ENCODE measurements at places on chromosomes 11 and 22. TPM values are rescaled to one million over a fixed set of nuclear protein-coding genes. Genes with fewer than 3 reads are reported as not detected.

MAJIN gene
- total RNA-seq = not detected

MIAT gene
- total RNA-seq = 45.6 TPM

VSIG10L2 gene
- not detected for total RNA-seq

GRCh38 chr11:9142732-9143131 lies 51.3 kb upstream of the SCUBE2 start:
- H3K27ac ChIP-seq = no peak overlapping the region
- no peaks in the 10 kb centered on the region for H3K4me1 ChIP-seq
- H3K4me3 ChIP-seq = no peak overlapping the region
- H3K27me3 ChIP-seq = no peaks in the 10 kb centered on the region
- H3K36me3 ChIP-seq = peaks cover 19% of the 10 kb centered on the region

MPPED1 gene
- 1.8 TPM for total RNA-seq

GRCh38 chr11:118129471-118130172 lies 23.0 kb downstream of the SCN4B start:
- H3K4me1 ChIP-seq = no peaks in the 10 kb centered on the region
- peaks cover 4% of the 10 kb centered on the region for H3K27me3 ChIP-seq
- no peak overlapping the region for H3K27ac ChIP-seq

PDGFD gene
- total RNA-seq = 3.4 TPM

- peaks cover 26% of the 10 kb centered on the region for H3K4me1 ChIP-seq
- no peaks in the 10 kb centered on the region for H3K27me3 ChIP-seq
- no peak overlapping the region for H3K4me3 ChIP-seq
- no peak for DNase-seq
These were observed 682 bp downstream of the ATM start for GRCh38 chr11:108223348-108224149.

DNA sequence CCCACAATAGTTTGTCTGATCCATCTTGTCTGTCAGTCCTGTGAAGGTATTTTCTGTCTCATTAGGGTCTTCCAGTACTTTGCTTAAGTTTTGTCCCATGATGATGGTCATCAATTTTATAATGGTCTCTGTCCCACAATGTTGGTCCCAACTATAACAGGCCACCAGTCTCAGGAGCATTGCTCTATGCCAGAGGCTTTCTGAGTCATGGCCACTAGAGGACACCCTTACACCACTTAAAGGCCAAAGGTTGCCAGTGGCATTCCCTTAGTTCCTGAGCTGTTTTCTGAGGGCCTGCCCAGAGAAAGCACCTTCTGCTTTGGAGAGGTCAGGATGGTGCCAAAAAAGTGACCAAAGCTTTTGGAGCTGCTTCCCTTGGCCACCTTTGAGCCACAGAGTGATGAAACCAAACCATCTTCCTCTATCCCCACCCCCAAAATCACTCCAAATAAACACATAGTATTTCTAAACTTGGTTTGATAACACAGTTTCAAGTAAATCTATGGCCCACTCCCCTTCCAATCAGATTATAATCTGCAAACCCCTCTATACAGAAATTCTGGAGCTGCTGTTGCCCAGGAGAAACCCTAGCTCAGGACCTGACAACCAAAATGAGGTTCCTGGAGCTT lies 19.3 kb downstream of the EIF3F start:
- H3K4me1 ChIP-seq = no peaks in the 10 kb centered on the region
- no peak overlapping the region for H3K27ac ChIP-seq
- no peak overlapping the region for H3K4me3 ChIP-seq
- DNase-seq = peak; percentile 56
- peaks cover 13% of the 10 kb centered on the region for H3K27me3 ChIP-seq

DNA sequence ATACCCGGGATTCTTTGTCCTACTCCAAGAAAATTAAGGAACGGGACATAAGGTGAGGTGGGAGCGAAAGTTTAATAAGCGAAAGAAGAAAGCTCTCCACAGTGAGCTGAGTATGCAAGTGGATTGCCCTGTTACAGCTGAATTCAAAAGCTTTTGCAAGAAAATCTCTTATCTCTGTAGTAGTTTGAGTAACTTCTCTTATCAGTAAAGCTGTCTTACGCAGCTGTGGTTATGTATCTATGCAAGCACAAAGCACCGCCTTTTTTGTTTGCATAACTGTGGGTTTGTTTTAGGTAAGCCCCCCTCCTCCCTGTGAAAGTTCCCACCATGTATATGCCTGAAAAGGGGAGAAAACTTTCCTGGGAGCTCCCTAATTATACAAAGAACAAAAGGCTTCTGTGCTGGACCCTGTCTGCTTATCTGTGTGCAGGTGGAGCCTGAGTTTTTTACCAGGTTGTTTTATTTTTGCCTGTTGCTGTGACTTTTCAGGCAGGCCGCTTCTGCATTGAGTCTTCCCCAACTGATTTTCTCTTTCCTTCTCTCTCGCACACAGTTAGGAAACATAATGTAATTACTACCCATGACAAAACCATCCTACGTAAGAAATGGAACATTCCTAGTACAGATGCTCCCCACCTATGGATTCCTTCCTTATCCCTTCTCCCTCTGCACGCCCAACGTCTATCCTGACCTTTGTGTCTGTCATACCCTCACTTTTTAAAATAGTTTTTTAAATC lies 837 bp upstream of the PLAAT5 start:
- H3K36me3 ChIP-seq = no peaks in the 10 kb centered on the region
- DNase-seq = no peak
- peaks cover 35% of the 10 kb centered on the region for H3K4me1 ChIP-seq
- H3K4me3 ChIP-seq = peak overlapping the region; percentile 67
- peaks cover 43% of the 10 kb centered on the region for H3K27me3 ChIP-seq
- no peak overlapping the region for H3K27ac ChIP-seq

DNA sequence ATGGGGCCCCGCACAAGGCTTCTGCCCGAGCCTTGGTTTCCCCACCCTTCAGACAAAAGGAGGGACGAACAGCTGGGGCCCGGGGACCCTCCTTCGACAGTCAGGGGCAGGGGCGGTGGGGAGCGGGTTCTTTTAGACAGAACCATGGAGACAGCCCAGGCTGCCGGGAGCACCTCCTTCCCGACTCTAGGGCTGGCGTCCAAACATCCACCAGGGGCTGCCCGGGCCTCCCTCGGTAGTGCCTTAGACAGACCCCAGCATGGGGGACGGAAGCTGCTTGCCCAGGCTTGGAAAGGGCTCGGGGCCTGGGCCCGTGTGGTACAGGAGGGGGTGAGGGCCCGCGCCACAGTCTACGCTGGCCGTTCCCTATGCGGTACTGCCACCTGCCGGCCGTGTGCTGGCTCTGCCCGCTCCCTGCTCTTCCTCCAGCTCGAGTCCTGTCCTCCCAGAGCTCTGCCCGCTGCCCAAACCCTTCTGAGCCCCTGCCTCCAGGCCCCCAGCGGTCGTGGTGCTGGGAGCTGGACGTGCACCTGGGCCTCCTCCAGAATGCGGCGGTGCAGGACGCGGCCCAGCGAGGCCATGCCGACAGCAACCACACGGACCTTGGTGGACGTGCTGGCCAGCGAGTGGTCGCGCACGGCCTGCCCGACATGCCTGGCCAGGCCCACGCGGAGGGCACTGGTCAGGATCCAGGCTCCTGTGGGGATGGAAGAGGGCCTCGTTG lies 20.1 kb downstream of the TSSC4 start:
- no peaks in the 10 kb centered on the region for H3K36me3 ChIP-seq
- H3K4me3 ChIP-seq = no peak overlapping the region
- no peak overlapping the region for H3K27ac ChIP-seq
- H3K27me3 ChIP-seq = no peaks in the 10 kb centered on the region

DNA sequence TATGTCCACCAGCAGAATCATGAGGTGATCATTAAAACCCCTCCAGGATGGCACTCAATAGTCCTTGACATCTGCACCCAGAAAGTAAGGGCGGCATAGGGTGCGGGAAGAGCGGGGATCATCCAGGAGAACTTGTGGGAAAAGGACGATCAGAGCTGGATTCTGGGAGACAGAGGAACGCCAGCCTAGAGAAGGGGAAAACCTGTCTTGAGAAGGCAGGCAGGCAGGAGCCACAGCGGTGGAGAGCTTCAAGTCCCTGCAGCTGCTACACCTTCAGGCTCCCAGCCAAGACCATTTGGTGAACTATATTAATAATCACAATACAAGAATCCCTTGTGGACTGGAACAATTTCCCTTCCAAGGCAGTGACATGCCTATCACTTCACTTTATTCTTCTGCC lies 134.3 kb downstream of the BUD13 start:
- H3K27ac ChIP-seq = no peak overlapping the region
- H3K4me1 ChIP-seq = no peaks in the 10 kb centered on the region
- no peak for DNase-seq
- no peaks in the 10 kb centered on the region for H3K36me3 ChIP-seq

DNA sequence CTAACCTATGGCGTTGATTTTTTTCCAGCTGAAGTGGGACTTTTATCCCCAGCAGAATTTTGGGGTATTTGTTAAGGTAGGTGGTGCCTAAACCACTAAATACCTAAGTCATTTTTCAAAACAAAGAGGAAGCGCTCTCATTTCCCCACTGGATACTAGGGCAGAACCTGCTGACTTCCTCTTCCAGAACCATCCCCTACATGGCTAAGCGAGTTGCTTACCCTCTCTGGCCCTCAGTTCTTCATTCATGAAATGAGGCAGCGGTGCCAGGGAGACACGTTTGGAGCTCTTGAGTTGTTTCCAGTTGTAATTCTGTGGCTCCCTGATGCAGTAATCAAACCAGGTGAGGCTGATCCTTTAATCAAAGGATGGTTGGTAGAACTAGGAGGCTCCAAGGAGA lies 10.0 kb upstream of the MTMR3 start:
- H3K4me3 ChIP-seq = no peak overlapping the region
- no peak for DNase-seq
- no peaks in the 10 kb centered on the region for H3K36me3 ChIP-seq
- H3K27me3 ChIP-seq = peaks cover 18% of the 10 kb centered on the region

- peaks cover 6% of the 10 kb centered on the region for H3K4me1 ChIP-seq
- no peak overlapping the region for H3K27ac ChIP-seq
- H3K4me3 ChIP-seq = no peak overlapping the region
- H3K27me3 ChIP-seq = no peaks in the 10 kb centered on the region
These were observed 24.1 kb downstream of the PTDSS2 start for GRCh38 chr11:473962-474785.

DNA sequence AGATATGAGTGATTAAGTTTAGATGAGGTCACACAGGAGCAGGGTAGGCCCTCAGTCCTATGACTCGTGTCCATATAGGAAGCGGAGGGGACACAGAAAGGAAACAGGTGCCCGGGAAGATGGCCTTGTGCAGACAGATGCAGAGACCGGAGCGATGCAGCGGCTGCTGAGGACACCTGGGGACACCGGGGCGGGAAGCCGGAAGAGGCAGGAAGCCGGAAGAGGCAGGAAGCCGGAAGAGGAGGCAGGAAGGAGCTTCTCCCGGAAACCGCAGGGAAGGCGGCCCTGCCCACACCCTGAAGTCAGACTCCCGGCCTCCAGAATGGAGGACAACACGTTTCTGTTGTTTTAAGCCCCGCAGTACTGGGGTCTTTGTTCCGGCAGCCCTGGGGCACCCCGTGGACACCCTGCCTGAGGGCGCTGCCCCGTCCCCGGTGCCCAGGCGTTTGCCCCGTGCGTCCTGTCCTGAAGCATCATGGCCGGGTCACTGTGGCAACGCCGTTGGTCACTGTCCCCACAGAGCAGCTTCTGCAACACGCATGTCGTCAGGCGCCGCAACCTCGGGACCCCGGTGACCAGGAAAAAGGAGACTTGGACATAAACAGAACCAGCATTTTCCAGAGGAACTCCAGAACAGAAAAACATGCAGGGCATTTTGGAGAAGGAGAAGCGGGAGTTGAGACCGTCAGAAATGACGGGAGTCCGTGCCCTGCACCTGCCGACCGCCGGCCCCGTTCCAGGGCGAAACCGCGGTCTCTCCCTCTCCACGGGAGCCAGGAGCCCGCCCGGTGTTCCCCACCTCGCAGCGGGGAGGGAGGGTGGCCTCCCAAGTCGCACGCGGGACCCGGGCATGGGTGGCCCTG lies 103.4 kb downstream of the BRD1 start:
- no peak overlapping the region for H3K27ac ChIP-seq
- H3K27me3 ChIP-seq = peaks cover 83% of the 10 kb centered on the region
- no peaks in the 10 kb centered on the region for H3K36me3 ChIP-seq
- DNase-seq = no peak
- peaks cover 3% of the 10 kb centered on the region for H3K4me1 ChIP-seq

GRCh38 chr22:18028817-18029527 lies 4.6 kb upstream of the MICAL3 start:
- H3K4me3 ChIP-seq = no peak overlapping the region
- H3K4me1 ChIP-seq = peaks cover 9% of the 10 kb centered on the region
- no peak overlapping the region for H3K27ac ChIP-seq
- DNase-seq = no peak
- H3K36me3 ChIP-seq = no peaks in the 10 kb centered on the region
- H3K27me3 ChIP-seq = peaks cover 49% of the 10 kb centered on the region

GRCh38 chr22:37544955-37545702 lies 15.2 kb upstream of the CDC42EP1 start:
- H3K4me3 ChIP-seq = no peak overlapping the region
- H3K27ac ChIP-seq = no peak overlapping the region
- H3K27me3 ChIP-seq = peaks cover 3% of the 10 kb centered on the region
- H3K4me1 ChIP-seq = peaks cover 47% of the 10 kb centered on the region
- H3K36me3 ChIP-seq = no peaks in the 10 kb centered on the region

DNA sequence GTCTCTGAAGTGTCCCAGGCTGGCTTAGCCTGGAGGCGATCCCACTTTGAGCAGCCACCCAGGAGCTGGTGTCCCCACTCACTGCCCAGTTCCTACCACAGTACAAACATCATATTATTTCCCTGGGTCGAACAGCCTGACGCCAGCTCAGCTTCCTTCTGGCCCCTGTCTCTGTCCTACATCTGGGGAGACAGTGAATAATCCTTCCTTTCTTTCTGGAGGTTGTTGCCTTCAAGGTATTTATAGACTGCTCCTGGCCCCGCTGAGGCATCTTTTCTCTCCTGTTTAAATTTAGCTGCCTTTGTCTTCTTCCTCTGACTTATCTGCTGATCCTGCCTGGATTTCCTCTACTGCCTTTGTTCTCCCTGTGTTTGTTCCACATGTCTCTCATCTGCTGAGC lies 56.8 kb upstream of the LRRC55 start:
- H3K4me1 ChIP-seq = peaks cover 36% of the 10 kb centered on the region
- H3K27me3 ChIP-seq = peaks cover 4% of the 10 kb centered on the region
- H3K4me3 ChIP-seq = no peak overlapping the region

DNA sequence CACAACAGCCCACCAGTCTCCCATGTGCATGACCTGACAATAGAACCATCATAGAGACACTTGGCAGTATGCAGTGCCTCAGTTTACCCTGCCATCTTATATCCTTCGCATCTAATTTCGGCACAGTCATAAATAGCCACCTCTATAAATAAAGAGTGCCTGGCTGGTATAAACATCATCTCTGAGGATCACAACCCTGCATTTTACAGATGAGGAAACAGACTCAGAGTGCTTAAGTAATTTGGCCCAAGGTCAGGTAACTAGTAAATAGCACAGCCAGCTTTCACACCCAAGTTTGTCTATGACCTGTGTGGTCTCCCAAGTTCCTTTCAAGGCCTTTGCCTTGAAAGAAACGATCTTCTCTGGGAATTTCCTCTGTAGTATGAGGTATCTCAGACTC lies 44.6 kb downstream of the CYB5R2 start:
- H3K27ac ChIP-seq = no peak overlapping the region
- no peaks in the 10 kb centered on the region for H3K27me3 ChIP-seq
- no peak for DNase-seq

GRCh38 chr22:20524004-20524481 lies 16.6 kb downstream of the MED15 start:
- H3K27me3 ChIP-seq = no peaks in the 10 kb centered on the region
- peaks cover 4% of the 10 kb centered on the region for H3K36me3 ChIP-seq
- peaks cover 50% of the 10 kb centered on the region for H3K4me1 ChIP-seq
- peak overlapping the region; percentile 83 for H3K27ac ChIP-seq

Data from neural crest cell (in vitro differentiated cells).